ENCODE measurements at places on chromosomes 6 and 20.

DNA sequence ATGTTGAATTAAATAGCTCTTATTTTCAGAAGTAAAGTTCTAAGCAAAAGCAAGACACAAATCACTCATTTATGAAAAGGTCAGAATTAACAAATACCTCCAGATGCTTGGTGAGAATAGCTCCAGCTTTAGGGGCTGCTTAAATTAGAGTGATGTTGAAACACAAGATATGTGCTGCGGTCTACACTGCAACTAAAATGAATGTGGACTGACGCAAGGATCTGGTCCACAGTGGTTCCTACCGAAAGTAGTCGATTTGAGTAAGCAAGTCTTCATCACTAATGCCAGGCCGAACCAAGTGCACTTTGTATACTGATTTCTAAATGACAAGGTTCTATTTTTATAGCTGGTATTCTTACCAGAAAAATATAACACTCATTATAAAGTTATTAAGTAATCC lies 96.3 kb downstream of the PRDM1 start:
- no peak for DNase-seq

DNA sequence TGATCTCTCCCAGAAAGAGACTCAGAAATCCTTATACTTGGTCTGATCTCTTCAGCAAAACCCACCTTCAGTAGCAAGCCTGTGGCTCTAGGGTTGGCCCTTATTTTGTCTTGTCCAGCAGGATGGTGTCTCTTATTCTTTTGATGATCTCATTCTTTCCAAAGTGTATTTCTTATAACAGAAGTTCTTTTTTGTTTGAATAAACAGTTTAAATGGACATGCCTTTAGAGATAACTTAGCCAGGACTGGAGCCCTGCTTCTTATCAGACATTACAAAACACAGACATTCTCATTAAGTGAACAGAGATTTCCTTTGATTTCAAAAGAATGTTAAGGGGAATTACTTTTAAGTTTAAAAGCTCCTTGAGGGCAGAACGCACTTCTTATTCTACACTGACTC lies 31.7 kb downstream of the KCNS1 start:
- no peak for DNase-seq

GRCh38 chr6:126210398-126211075 lies 129.4 kb upstream of the CENPW start:
- DNase-seq: no peak

DNA sequence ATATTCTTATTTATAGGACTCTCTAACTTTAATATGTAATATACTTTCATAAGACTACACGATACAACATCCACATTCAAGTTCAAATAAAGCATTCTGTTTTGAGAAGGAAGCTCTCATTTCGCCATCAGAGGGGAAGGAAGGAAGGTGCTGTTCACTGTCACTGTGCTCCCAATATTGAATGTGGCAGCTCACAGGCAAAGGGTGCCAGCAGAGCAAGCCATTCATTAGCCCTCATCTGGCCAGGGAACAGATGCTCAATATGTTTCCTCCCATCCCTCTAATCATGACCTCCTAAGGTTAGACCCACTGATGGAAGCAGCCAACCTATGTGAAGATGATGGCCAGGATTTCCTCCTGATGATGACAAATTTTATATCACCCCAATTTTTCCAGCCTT lies 154.4 kb downstream of the DST start:
- no peak for DNase-seq

DNA sequence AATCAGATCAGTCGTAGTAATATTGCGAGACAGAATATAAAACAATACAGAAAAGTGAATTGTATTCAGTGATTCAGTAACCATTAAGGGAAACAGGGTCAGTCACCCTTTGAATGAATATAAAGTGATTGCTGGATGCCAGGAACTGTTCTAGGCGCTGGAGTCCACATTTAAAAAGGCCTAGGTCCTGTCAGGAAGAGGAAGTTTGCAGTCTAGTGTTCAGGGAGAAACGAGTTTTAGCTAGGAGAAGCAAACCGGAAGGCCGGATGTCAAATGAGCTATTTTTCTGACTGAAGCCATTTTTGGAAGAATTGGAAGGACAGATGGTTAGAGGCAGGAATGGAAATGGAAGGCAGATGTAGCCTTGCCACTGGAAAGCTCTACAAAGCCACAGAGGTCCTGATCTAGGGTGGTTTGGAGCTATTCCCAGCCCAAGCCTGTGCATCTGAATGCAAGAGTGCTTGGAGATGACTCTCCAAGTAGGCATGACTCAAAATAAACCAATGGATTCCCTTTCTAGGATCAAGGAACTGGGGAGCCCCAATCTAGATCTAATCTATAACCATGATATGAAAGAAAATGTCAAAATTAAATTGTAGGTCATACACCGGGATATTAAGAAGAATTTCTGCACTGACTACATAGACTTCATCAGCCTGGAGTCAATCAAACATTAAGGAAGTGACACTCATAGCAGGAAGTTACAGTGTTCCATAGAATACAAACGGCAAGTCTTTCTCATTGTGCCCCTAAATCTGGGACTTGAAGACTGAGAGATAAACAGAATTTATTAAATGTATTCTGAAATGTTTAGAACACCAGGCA lies 36.8 kb upstream of the CDKAL1 start:
- no peak for DNase-seq

DNA sequence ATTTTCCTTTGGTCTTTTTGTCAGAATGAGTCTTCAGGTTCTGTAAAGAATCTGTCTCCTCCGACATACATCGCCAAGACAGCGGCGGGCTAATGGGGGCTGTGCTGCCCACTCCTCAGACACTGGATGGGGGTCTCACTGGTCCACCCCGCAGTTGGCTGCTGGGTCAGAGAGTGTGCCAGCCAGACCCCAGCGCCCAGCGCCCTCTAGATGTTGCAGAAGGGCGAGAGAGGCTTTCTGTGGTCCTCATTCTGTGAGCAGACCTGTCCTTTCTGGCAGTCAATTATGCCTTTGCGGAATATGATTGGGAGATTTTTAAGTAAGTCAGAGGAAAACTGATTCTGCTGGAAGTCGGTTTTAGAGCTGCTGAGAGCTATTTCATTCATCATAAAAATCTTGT lies 7.8 kb upstream of the CCR6 start:
- DNase-seq: no peak

Measured in globus pallidus (tissue), 1 donor.